ENCODE measurements at places on chromosomes 5 and 9. TPM values are rescaled to one million over a fixed set of nuclear protein-coding genes. Genes with fewer than 3 reads are reported as not detected.

Gene POLR3G
- total RNA-seq: 5.3 TPM

Gene DNAH5
- 4.2 TPM for total RNA-seq

Gene ELAVL2
- total RNA-seq: 351 TPM

Gene NUDT2
- total RNA-seq: 18.7 TPM

Gene ROPN1L
- 12.0 TPM for total RNA-seq

Gene TJP2
- total RNA-seq: 16.1 TPM

Gene PARP8
- total RNA-seq: 56.3 TPM

Gene IFNK
- not detected for total RNA-seq

Gene SIL1
- 14.8 TPM for total RNA-seq

Gene FAM221B
- 0.23 TPM for total RNA-seq

Gene RPL37
- 822 TPM for total RNA-seq

Gene GFI1B
- total RNA-seq: 0.23 TPM

Gene LTC4S
- total RNA-seq: 2.1 TPM

Measured in diencephalon (tissue), 1 donor.